Stimulated activated CD4-positive, alpha-beta T cell treated with anti-CD3 and anti-CD28 coated beads, Interleukin-12 subunit alpha, Interleukin-12 subunit beta, amount 100 ng/mL, for 24 hours (primary cell): ENCODE measurements at places on chromosomes 5 and 9.

GRCh38 chr9:21653091-21653490, 149.3 kb upstream of the MTAP start:
- no peak for DNase-seq

GRCh38 chr9:76716085-76716672, 48.1 kb upstream of the PCA3 start:
- DNase-seq, result no peak

- no peak for DNase-seq
Measured at GRCh38 chr5:22665801-22666200, 187.3 kb downstream of the CDH12 start.

- no peak for DNase-seq
Measured at GRCh38 chr5:86623785-86624483, 6.2 kb downstream of the COX7C start.

DNA sequence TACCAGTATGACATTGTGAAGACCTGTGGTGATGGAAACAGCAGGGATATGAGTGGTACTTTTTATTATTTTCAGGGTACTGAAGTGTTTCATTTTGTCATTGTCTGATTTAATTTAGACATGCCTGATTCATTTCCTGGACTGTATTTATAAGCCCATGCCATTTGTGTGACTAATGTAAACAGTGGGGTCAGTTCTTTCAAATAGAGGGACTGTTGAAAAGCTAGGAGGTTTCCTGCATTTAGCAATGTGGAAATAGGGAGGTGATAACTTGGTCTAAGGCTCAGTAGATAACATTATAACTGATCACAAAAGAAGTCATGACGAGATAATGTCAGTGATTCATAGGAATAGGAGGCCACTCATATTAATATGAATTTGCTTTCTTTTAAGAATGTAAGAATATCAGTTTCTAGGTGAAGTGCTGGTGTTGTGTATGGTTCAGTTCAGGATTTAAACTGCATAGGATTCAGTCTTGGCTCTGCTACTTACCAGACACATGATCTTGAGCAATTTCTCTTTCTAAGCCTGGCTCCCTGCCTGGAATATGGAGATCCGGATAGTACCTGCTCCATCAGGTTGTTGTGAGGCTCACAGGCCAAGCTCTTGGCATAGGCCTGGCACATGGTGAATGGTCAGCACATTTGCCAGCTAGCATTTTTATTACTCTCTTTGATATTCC, 7.5 kb downstream of the RASGRF2 start:
- DNase-seq, result no peak

GRCh38 chr5:55903121-55903701, 52.1 kb downstream of the IL31RA start:
- DNase-seq, result peak; percentile 43

DNA sequence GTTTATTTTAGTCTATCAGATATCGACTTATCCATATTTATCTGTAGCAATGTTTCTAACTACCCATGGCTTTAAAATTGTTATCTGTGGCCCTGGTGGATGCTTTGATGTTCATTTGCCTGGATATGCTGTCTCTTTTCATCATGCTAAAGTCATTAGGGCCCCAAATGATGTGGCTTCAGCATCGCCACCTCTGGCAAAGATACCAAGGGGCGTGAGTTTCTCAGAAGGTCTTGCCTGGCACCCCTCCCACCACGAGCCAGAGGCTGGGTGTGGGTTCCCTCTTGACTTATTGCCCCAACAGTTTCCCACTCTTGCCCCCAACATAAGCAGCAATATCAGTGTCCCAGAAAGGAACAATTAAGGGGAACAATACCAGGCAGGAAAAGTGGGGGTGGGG, 5.4 kb downstream of the ROPN1L start:
- no peak for DNase-seq

- DNase-seq, result no peak
Measured at GRCh38 chr9:123326662-123327093, 29.3 kb upstream of the CRB2 start.

- DNase-seq, result no peak
Measured at GRCh38 chr9:124309667-124310084, 51.9 kb downstream of the NEK6 start.

- no peak for DNase-seq
Measured at GRCh38 chr5:76204713-76205112, 121.5 kb downstream of the SV2C start.

DNA sequence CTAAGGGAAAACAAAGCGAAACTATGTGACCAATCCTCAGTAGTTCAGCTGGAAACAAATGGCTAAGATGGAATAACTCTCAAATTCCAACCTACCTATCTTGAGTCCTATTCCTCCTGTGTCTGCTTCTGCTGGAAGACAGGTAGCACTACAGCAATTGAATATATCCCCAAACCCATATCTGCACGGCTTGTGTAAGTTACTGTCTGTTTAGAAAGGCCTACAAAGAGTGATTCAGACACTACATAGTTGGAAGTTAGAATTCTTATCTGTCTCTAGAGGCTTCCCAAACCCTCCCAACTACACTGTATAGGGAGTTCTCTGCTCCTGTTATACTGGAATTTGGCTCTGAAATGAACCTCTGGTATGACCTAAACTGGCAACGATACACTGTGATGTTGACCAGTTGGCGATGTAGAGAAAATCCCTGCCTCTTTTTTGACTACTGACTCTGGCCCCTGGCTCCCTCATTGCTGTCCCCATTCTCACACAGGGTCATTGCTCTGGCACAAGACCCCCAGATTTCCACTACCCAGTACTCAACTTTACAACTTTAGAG, 22.6 kb upstream of the NADK2 start:
- no peak for DNase-seq

DNA sequence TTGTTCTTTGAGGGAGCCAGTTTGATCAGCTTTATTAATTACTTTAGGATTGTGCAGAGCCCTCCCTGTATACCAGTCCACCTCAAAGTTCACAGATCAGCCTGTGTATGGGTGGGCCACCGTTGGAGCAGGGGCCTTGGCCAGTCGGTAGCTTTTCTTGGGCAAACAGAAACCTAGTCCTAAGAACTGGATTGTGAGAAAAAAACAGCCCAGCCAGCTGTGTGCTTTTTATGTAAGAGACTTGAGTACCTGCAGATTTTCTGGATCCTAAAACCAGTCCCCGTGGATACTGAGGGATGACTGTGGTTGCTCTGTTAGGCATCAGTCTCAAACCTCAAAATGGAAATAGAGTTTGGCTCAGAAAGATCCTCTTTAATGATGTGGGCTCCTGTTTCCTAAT, 24.8 kb upstream of the ROPN1L start:
- no peak for DNase-seq

GRCh38 chr5:172111852-172112225, 76.2 kb downstream of the STK10 start:
- no peak for DNase-seq

GRCh38 chr9:124486778-124487259, 20.4 kb downstream of the NR5A1 start:
- DNase-seq, result no peak

DNA sequence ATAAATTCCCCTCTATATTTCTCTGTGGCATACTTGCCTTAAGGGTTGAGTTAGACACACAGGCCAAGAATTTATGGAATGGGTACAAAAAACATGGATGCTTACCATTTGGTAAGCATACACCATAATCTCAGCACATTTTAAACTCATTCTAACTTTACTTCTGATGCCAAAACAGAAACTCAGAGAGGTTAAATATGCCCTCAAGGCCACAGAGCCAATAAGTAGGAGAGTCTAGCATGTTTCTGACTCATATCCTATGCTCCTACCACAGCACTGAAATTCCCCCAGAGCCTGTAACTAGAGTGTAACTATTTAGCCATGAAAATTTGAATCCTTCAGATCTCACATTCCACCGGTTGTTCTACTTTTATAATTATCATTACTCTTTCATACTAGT, 559.7 kb downstream of the ACTL7B start:
- DNase-seq, result no peak

- DNase-seq, result no peak
Measured at GRCh38 chr5:113268232-113268631, 166.6 kb downstream of the TSSK1B start.

- DNase-seq, result no peak
Measured at GRCh38 chr5:4027088-4027734, 431.6 kb downstream of the IRX1 start.

- no peak for DNase-seq
Measured at GRCh38 chr5:169762338-169763095, 125.4 kb downstream of the DOCK2 start.

DNA sequence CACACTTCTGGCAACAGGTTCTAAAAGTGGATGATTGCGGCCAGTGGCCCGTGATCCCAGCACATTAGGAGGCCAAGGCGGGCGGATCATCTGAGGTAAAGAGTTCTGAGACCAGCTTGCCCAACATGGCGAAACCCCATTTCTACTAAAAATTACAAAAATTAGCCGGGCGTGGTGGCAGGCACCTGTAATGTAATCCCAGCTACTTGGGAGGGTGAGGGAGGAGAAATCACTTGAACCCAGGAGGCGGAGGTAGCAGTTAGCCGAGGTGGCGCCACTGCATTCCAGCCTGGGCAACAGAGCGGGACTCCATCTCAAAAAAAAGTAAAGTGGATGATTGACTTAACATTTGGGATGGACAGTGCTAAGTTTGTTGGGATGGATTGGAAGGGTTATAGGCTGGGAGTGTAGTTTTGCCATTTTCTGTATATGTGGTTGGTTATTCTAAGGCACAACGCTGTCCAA, 3.4 kb downstream of the MATR3 start:
- no peak for DNase-seq

DNA sequence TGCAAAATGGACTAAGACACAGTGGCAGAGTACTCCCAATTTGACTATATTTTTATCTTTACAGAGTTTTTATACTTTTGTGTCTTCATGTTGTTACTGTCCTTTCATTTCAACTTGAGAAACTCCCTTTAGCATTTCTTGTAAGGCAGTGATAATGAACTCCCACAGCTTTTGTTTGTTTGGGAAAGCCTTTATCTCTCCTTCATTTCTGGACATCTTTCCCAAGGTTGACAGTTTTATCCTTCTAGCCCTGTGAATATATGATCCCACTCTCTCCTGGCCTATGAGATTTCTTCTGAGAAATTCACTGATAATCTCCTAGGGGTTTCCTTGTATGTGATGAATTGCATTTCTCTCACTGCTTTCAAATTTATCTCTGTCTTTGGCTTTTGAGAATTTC, 9.2 kb upstream of the SARDH start:
- no peak for DNase-seq

- DNase-seq, result no peak
Measured at GRCh38 chr9:101495810-101496209, 37.8 kb upstream of the RNF20 start.

- no peak for DNase-seq
Measured at GRCh38 chr5:148746826-148747535, 79.4 kb upstream of the ADRB2 start.

GRCh38 chr5:93723005-93723404, 18.4 kb downstream of the POU5F2 start:
- DNase-seq, result no peak

DNA sequence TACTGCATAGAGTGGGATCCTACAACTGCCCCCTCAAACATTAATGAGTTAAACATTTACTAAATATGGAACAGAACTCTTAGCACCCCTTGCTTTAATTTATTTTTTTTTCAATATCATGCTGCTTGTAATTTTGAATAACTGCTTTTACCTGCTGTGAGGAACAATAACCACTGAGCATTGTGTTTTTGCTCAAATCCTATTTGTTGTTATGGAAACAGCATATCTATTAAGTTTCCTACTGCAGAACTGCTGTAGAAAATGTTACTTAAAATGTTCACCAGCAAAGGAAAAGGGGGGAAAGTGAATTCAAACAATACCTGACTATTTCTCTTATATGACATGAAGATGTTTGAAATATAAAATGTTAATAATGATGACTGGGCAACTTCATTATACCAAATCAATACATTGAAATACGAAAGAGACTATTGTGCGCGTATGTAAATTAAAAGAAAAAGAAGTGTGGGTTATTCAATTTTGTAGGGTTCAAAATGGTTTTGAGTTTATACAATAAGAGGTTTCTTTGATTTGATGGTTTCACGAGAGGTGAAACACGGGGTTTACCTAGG, 1043.8 kb upstream of the NUDT12 start:
- DNase-seq, result no peak

GRCh38 chr9:14156046-14156445, 157.9 kb downstream of the NFIB start:
- DNase-seq, result no peak

GRCh38 chr5:4295663-4296339, 700.2 kb downstream of the IRX1 start:
- no peak for DNase-seq

DNA sequence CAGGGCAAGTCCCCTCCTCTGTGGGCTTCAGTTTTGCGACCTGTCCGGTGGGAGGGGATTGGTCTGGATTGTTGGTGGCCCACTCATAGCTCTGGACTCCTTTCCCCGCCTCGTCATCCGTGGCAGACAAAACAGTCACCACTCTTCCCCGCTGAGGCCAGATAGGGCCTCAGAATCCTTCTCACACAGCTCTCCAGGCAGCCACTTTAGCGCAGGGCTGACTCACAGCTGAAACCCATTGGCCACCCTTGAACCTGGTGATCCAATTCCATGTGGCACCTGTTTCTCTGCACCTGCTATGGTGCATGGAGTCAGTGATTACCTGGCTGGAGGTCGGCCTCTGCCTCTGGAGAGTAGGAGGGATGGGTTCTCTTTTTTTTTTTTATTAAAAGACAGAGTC, 15.8 kb upstream of the CACFD1 start:
- DNase-seq, result no peak

- no peak for DNase-seq
Measured at GRCh38 chr9:3662671-3663070, 136.9 kb upstream of the RFX3 start.

DNA sequence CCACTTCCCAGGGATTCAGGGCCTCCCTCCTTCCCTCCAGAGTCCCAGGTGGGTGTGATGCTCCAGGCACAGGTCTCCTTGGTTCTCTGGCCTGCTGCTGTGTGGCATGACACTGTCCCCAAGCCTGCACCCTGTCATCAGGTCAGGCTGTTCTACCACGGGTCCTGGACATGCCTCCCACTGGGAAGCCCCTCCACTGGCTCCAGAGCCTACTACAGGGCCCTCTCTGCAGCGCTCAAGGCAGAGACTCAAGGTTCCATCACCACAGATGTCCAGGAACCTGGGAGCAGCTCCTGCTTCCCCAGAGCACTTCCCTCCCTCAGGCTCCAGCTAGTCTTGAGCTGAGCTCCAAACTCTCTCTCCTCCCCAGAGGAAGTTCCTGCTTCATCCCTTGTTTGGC, 237.3 kb downstream of the PBX3 start:
- no peak for DNase-seq

GRCh38 chr5:42811591-42812446, at the start of gene SELENOP:
Gene SELENOP, minus strand, starts transcription at chr5:42811892. Its CDS starts 3,539 bp downstream, at chr5:42808353.
- DNase-seq, result no peak

- DNase-seq, result peak; percentile 37
Measured at GRCh38 chr9:38619556-38620447, 594 bp downstream of the ANKRD18A start.

DNA sequence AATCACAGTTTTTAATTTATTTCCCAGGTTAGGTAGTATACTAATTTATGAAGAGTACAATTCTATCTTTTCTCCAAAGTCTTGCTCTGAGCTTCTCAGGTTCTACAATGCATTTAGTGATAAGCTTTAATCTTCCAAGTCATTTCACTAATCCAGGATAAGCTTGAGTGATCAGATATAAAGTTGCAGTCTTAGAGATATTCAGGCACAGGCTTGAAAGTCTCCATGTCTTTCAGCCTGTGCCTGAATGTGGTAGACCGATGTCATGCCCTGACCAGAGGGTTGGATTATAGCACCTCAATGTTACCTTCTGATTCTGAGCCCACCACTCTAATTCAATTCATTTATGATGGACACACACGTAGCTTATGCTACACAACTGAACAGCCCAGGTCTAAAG, 3.2 kb downstream of the CRHBP start:
- DNase-seq, result no peak
